ENCODE measurements at places on chromosomes 5 and 9.

- DNase-seq: no peak
These were observed 34.6 kb downstream of the GADD45G start for GRCh38 chr9:89639367-89639795.

- DNase-seq: no peak
These were observed 11.7 kb downstream of the DNM1 start for GRCh38 chr9:128214571-128215490.

- no peak for DNase-seq
These were observed 90.7 kb downstream of the PTCH1 start for GRCh38 chr9:95425910-95426551.

DNA sequence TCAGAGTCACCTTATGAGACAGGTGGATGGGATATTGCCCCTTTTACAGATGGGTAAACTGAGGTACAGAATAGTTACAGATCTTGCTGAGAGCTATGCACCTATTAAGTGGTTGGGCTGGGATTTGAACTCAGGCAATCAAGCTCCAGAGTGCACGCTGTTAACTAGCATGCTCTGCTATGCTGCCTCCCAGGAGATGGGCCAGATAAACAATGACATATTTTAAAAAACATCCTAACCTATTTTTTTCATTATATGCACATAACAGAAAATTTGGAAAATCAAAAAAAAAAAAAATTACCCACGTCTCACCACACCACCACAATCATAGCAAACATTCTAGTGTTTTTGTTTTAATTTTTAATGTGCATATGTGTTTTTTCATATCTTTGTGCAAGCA lies 123.4 kb upstream of the STC2 start:
- DNase-seq: no peak

DNA sequence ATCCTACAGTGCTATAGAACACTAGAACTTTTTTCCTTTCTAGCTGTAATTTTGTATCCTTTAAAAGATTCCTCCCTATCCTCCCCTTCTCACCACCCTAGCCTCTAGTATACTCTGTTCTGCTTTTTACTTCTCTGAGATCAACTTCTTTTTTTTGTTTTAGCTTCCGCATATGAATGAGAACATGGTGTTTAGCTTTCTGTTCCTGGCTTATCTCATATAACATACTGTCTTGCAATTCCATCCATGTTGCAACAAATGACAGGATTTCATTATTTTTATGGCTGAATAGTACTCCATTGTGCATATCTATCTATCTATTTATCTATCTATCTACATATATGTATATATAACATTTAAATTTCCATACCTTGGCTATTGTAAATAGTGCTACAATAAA lies 126.0 kb upstream of the MAN2A1 start:
- DNase-seq: no peak

DNA sequence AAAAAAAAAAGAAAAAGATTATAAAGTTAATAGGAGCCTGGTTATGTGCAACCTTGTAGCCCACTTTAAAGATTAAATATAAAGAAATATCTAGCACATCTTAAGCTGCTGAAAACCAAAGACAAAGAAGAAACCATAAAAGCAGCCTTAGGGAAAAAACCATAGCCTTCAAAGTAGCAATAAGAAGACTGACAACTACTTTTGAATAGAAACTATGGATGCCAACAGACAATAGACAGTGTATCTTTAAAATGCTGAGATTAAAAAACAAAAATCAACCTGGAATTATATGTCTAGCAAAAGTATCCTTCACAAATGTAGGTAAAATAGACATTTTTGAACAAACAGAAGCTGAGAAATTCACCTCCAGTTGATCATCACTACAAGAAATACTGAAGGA lies 3.4 kb upstream of the KIF12 start:
- no peak for DNase-seq
